Right cardiac atrium (tissue), 5 donors: ENCODE measurements at places on chromosomes 4 and X.

- DNase-seq: no peak
These were observed 64.3 kb downstream of the SMIM20 start for GRCh38 chr4:25978327-25978726.

DNA sequence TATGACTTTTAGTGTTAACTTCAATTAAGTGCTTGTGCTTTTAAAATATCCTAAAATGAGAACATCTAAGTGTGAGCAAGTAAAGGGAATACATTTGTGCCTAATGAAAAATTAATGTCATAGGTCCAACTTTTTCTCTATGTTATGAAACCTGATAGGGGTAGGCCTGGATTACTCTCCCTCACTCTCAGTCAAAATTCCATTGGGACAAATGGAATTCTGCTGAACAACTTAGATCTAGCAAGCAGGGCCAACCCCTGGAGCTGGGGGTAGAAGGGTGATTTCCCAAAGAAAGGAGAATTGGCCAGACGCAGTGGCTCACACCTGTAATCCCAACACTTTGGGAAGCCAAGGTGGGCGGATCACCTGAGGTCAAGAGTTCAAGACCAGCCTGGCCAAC lies 67.4 kb downstream of the EDNRA start:
- DNase-seq: no peak

DNA sequence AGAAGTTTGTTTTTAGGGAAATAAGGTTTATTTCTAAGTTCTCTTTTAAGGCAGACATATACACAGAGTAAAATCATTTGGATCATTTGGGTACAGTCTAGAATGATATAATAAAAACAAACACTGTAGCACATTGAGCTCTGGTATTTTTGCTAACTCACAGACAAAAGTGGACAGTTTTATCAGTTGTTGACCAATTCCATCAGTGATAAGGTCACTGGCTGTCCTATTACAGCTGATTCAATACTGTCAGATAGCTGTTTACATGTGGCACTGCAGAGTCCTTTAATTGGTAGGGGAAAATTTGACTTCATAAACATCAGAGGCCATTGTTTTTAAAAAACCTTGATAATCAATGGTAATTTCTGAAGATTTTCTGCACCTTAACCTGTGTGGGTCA lies 3.5 kb downstream of the IBSP start:
- DNase-seq: no peak

DNA sequence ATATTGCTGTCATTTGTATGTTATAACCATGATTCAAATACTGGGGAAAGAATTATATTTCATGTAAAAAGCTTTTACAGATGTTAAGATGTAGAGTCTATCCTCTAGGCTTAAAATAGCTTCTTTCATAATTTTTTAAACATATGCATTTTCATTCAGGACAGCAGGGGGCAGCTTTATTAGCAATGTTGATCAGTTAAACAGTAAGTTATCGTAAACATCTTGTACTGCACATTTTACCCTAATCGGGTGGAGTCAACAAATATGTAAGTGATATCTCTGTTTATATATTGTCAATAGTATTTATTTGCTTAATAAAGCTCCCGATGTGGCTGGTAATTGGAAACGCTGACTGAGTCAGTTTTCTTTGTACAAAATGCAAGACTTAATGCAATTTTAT lies 142.5 kb upstream of the MED14 start:
- DNase-seq: no peak

DNA sequence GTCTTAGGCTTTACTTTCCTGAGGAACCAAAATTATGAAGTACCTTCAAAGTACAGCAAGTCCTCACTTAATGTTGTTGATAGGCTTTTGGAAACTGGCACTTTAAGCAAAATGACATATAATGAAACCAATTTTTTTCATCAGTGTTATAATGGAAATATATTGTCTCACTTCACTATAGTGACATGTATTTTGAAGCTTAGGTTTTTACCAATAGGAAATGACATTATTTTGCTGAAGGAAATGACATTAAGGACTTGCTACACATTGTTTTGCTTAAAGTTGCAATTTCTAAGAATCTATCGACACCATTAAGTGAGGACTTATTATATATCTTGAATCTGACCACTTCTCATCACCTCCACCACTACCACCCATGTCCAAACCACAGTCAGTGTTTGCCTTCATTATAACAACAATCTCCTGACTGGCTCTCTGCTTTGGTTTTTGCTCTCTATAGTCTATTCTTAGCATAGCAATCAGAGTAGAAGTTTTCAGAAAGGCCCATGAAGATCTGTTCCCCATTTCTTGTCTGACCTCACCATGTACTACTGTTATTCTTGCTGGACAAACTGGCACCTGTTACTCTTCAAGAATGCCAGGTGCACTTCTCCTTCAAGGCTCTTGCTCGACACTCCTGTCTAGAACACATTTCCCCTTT lies 311.2 kb downstream of the BMPR1B start:
- no peak for DNase-seq
